ENCODE measurements at places on chromosomes 16 and 17.

- DNase-seq, result no peak
Observed at GRCh38 chr16:81765969-81766368, 13.1 kb upstream of the PLCG2 start.

DNA sequence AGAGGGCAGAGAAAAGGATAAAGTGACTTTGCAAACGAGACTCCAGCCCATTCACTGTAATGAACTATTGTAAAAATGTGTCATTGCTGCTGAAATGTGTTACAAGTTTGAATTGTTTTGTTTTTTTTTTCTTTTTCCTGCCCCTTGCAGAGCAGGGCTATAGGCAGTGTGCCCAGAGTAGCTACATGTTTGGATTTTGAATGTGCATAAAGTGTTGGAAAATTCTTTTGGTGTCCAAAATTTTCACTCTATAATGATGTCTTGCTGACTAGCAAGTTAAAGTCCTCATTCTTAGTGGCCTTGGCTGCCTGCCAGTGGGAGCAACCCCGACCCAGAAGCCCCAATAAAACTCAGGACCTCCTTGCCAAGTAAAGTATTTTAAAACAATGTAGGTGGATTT is 66.5 kb downstream of the IGF2BP1 start:
- peak; percentile 60 for DNase-seq

DNA sequence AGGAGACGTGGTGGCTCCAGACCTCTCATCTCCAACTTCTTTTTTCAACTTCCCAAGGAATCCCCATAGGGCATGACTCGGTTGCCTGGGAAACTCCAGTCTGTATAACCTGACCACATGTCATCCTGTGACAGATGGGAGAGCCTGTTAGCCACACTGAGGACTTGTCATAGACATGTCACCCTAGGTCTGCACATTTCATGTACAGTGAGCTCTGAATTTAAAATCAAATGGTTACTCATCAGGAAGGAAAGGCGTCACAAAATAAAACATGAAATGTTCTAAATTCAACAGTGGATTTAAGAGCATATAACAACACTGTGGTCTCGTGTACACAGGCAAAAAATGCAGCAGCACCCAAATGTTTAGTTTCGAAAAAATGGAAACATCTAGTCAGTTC is 22.2 kb upstream of the ADAMTS18 start:
- no peak for DNase-seq

- no peak for DNase-seq
Observed at GRCh38 chr17:41352597-41353366, 2.2 kb upstream of the KRT33A start.

- no peak for DNase-seq
Observed at GRCh38 chr17:19553036-19553435, 19.4 kb downstream of the SLC47A1 start.

- DNase-seq, result no peak
Observed at GRCh38 chr17:13365331-13365730, 236.4 kb downstream of the HS3ST3A1 start.

DNA sequence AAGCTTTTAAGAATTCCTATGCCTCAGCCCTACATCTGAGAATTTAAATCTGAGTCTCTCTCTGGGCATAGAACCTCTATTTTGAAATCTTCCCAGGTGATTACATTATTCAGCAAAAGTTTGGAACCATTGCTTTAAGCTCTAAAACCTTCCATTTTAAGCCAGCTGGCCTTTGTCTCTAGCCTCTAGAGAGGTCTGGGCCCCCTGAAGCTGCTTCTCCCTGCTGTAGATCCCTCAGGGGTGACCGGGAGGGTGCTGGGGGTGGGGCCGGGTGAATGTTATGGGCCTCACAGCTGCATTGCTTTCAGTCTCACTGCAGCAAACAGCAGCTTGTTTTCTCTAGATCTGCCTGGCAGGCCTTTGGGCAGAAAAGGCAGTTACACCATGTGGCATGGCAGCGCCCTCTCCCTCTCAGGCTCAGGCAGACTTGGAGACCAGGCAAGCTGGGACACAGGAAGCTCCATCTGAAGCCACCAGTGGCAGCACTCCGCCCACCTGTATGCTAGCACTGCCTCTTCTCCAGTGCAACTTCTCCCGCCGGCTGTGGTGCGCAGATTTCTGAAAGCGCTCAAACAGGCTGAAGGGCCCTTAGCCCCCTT is 66.3 kb downstream of the MPRIP start:
- DNase-seq, result no peak

GRCh38 chr16:3001316-3001715 is 11.4 kb upstream of the CLDN9 start:
- DNase-seq, result no peak

DNA sequence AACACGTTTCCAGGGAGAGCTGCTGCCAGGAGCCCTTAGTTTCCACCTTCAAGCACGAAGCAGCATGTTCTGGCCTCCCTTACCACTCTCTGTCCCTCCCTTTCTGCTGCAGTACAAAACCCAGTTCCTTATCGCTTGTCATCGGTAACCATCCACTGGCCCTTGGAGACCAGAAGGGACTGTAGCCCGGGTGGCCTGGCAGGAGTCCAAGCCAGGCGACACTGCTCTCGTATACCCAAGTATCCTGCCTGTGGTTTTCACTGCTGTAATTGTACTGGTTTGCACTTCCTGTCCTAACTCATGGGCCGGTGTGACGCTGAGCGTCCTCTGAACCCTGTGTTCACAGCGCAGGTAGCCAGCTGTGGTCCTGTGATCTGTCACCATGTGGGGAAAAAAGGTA is 81.1 kb downstream of the MAF start:
- peak; percentile 17 for DNase-seq

- peak; percentile 1 for DNase-seq
Observed at GRCh38 chr17:70521821-70522256, 352.5 kb downstream of the KCNJ2 start.

- DNase-seq, result peak; percentile 70
Observed at GRCh38 chr16:69566240-69566980, 644 bp downstream of the NFAT5 start.

DNA sequence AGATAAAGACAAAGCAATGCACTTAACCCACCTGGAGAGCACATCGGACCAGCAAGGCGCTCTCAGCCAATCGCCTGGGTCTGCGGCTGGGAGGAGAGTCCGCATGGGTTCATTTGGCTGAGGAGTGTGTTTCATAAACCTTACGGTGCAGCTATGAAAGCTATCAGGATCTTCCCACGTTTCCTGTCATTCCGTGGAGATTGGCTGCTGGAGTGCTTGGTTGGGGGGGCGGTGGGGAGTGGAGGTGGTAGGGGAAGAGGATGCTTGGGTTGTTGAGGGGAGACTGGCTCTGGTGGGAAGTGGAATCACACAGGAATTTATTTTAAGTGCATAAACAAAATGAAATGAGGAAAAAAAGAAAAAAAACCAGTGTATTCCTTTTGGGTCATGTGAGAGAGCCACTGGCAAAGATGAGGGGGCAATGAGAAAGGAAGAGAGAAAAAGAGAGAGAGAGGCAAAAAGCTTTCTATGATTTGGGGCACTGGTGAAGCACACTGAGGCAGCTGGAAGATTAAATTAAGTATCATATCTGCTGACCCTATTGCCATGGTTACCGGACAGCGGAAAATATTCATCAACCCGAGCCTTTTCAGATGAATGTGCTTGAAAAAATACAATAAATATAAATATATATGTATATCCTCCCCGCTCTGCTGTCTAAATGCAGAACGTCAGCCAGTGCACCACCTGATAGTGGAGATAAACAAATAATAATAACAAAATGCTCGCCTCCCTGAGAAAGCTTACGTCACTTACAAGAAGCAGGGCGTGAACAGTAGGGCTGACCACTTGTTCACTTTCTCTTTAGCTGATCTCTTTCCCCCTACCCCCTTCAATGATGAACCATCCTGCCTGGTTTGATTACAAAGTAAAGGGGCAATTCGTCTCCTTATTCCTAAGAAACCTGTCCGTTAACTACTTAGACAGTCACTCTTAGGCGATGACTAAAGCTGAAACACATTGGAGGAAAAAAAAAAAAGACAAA is 457.0 kb upstream of the ZFHX3 start:
- DNase-seq, result no peak

DNA sequence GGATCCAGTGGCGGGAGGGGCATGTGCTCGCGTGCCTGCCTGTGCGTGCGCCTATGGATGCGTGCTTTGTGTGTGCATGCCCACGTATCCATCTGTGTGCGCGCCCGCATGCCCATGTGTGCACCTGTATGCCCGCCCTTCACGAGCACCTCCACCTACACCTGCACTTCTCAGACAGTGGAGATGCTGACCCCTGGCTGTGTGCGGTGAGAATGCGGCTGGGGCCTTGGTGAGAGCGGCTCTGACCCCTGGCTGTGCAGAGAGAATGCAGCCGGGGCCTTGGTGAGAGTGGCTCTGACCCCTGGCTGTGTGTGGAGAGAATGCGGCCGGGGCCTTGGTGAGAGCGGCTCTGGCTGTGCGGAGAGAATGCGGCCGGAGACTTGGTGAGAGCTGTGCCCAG is 33.9 kb downstream of the AXIN1 start:
- DNase-seq, result no peak

DNA sequence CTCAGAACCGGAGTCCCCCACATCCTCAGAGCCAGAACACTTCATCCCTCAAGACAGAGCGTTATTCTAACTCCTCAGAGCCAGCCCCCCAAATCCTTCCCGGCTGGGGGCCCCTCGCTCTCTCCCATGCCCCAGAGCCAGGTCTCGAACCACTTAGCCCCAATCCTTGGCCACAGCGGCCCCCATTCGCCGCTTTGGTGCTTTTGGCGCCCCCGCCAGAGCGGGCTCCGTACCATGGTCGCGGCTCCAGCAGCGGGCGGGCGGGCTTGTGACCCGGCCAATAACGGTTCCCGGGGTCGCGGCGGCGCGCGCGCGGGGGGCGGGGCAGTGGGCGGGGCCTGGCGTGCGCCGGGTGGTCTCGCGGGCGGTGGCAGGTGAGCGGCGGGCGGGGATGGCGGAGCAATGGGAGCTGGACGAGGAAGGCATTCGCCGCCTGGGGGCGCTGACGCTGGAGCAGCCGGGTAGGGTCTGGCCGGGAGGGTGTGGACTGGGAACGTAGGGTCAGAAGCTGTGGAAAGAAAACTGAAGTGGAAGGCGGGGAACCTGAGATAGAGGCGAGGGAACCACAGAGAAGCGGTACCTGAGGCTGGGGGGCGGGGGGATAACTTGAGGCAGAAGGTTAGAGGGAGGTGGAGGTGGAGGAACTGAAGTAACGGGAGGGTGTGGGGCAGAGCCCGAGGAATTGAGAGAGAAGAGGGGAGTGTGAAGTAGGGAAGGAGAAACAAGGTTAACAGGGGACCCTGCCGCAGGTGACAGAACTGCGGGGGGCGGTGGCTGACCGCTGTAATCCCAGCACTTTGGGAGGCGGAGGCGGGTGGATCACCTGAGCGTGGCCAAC is at the start of the genes KCTD19 and LRRC36:
Gene KCTD19 (minus strand): TSS at position 270 of the 838 bp plus-strand sequence. CDS start 34 bp downstream, at position 236.
Gene LRRC36 (plus strand): TSS at position 344 of the 838 bp plus-strand sequence. CDS start 48 bp downstream, at position 392.
- peak; percentile 37 for DNase-seq

- peak; percentile 29 for DNase-seq
Observed at GRCh38 chr16:83926726-83927397, 26.2 kb upstream of the OSGIN1 start.

DNA sequence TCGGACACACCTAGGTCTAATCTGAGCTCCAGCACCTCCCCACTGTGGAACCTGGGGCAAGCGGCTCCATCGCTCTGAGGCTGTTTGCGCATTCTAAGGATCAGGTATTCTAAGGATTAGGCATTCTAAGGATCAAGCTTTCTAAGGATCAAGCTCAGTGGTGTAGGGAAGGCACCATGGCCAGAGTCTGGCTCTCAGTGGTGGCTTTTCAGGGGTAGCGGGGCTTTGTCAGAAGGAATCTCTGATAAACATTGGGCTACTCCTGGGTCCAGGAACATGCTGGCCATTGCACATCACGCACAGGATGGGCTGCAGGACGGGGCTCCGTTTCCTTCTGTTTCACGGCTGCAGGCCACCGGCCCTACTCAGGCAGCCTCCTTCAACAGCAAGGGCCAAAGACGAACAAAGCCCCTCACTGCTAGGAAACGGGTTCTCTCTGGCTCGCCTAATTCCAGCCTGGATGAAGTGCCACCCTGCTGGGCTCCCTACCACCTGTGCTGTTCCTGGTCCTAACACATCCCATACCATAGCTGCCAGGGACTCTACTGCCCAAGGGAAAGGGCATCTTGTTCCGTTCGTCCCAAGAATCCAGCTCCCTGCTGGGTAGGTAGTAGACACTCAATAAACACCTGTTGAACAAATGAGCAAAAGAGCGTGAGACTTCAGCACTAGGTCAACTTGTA is 5.5 kb downstream of the C1QTNF1 start:
- DNase-seq, result no peak

- DNase-seq, result no peak
Observed at GRCh38 chr17:82287868-82288801, 14.6 kb upstream of the CSNK1D start.

- DNase-seq, result no peak
Observed at GRCh38 chr16:85535352-85536072, 77.6 kb upstream of the GSE1 start.

DNA sequence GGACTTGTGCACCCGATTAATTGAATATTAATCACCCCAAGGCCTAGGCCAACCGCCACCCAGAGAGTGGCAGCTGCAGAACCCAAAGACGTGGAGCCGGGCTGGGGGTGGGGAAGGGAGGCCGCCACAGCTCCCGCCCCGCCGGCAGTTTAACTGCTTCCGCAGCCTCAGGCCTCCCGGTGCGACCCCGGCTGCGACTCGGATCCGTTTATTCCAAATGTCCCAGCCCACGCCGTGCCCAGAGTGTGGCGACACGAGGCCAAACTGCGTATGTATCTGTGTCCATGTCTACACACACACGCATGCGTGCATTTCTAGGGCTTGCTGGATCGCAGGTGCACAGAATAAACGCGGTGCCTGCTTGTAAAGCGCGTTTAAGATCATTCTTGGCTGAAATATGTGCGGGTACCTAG is 802 bp upstream of the TOB1 start:
- DNase-seq, result peak; percentile 74

DNA sequence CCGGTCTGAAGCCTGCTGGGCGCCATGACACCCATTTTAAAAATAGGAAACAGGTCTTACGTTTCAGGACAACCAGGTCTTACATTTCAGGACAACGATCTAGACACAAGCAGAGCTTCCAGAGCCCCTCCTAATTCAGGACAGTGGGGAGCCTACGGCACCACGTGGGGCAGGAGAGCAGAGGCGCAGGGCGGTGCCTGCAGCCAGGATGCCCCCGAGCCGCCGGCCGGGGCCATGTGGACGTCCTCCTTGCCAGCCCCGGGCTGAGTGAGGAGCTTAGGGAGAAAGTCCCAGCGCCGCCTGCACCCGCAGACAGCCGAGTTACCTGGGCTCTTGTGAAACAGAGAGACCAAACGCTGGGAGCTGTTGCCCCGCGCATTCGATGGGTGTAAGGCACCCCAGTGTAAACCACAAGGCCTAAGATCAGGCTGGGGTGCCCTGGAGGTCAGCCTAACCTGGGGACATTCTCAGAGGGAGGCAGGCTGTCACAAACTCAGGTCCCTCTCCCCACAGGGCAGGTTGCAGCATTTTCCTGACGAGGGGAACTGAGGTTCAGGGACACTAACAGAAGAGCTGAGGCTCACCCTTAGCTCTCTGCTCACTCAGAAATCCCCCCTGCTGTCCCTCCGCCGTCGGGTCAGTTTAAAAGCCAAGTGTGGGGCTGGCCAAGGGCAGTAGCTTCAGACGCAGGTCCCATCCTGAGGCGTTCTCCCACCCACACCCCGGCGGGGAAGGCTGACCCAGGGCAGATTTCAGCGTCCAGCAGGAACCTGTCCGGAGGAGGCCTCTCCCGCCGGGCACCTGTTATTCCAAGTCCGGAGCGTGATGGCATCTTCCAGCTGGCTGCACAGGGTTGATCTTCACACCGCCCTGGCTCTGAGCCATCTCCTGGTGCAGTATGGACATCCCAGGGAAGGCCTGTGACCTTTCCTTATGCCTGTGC is 1.8 kb upstream of the NOTUM start:
- DNase-seq, result no peak
